ENCODE measurements at places on chromosomes 11 and 22.

DNA sequence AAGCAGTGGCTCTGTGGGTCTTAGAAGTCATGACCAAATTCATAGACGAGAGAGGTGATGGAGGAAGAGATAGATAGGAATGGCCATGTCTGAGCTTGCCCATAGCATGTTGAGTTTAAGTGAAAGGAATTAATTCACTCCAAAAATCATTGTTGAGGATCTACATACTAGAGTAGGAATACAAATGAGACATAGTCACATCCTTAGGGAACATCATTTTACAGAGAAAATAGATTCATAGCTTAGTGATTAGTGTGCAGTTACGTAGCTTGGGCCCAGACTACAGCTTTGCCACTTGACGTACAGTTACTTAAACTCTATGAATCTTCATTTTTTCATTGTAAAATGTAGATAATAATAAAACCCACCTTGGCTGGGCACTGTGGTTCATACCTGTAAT, 21.4 kb upstream of the BMAL1 start:
- DNase-seq: no peak

GRCh38 chr11:133889893-133890292, 44.6 kb upstream of the SPATA19 start:
- DNase-seq: no peak

DNA sequence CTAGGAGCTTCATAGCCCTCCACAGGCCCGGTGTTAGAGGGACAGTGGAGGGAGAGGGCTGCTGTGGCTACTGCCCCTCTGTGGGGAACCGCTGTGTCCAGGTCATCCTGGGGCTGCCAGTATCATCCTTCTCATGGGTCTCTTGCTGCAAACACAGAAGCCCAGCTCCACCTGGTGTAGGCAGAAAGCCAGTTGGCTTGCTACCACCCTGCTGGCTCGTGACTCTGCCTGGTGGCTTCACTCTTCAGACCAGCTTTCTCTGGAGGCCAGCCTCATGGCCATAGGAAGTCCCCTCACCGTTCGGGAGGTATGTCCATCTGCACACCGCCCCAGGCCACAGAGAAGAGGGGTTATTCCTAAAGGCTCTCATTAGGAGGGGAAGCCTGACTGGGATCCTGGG, 19.4 kb upstream of the SUSD2 start:
- DNase-seq: no peak

- DNase-seq: peak; percentile 39
These were observed 56.4 kb downstream of the TRAF6 start for GRCh38 chr11:36453678-36454077.

GRCh38 chr11:93054881-93055280, 85.4 kb downstream of the MTNR1B start:
- peak; percentile 99 for DNase-seq

- no peak for DNase-seq
These were observed 66.5 kb upstream of the TOP3B start for GRCh38 chr22:22048981-22049531.

- DNase-seq: no peak
These were observed 669.9 kb downstream of the BRD1 start for GRCh38 chr22:49157529-49158339.

DNA sequence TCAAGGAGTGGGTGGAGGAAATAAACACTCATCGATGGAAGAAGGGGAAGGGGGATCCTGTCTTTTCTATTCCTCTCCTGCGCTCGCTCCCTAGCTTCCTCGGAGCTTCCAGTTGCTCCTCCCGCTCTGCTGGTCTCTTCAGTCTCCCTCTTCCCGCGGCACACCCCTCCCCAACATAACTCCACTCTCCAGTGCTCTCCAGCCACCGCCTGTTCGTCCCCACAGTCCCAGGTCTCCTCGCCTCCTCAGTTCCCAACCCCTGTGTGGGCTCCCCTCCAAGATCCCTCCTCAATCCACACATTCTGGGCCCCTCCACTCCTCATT, 438 bp downstream of the ZW10 start:
- peak; percentile 19 for DNase-seq

- peak; percentile 59 for DNase-seq
These were observed 351.4 kb downstream of the ETS1 start for GRCh38 chr11:128235958-128236357.

DNA sequence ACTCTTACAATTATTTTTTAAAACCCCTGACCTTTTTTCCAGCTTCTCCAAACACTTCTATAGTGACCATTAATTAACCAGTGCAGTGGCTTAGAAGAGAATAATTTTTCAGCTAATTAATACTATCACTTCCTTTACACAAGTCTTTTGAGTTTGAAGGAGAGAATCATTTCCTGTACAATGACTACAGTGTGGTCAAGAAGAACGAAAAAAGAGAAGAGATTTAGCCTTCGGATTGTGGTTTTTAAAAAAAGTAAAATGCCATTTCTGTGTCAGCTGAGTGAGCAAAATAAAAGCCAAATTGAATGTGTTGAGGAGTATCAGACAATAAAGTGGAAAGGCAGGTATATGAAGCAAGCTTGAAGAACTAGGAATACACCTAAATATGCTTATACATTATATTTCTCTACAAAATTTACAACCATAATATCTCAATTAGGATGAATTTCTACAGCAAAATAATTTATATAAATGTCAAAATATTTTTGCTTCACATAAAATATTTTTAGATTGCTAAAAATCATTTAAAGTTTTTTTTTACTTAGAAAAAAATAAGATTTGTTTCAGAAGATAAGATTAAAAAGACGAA, 1155.2 kb upstream of the CNTN5 start:
- no peak for DNase-seq

DNA sequence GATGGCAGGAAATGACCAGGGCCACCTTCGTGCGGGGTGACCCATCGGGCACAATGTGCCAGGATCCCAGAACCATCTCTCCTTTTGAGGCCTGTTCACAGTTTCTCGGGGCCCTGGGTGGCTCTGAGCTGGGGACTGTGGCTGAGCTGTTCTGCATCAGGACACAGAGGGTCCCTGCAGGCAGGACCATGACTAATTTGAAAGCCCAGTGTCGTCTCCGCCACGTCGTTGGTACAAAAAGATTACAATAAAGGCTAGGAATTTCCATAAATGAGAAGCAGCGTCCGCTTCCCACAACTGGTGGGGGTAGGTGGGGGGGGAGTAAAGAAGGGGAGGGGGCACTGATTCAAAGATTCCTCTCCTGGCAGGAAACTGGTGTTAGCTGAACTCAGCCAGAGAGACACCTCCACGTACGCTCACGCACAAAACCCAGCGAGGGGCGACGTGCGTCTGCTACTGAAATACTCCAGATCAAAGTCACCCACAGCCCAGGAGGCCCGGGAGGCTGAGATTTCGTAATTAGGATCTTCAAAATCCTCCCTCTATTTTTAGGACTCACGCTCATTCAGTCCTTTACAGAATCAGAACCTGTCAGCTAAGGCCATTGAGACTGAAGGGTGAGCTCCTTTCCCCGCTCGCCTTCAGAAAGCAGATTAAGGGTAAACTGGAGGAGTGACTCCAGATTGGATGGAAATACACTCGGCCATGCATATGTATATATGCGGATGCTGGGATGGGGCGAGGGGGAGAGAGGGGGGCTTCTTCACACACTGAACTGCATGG, 11.0 kb downstream of the MN1 start:
- DNase-seq: no peak

DNA sequence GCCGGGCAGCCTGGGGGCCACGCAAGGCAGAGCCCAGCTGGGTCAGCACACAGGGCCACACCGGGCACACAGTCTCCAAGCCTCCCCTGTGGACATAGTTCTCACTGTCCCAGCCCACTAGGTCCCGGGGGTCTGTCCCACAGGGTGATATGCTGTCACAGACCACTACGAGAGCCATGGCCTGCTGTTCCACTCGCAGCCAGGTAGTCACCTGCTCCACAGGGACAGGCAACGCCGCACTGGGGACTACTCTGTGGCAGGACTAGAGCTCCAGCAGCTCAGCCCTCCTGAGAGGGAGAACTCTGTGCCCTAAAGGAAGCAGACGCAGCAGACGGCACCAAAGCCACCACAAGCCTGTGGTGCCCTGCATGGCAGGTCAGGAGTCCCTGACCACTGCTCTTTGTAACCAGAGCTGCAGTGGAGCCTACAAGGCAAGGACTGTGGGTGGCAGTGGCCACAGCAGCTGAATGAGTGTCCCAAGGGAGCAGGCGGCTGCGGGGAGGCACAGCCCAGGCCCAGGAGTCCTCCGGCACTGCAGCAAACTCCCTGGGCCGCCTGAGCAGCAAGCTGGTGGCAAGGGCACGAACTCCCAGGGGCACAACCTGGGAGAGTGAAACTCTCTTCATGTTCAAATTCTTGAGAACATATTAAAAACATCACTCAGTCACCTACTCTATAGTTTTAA, 171.2 kb upstream of the GRK3 start:
- no peak for DNase-seq

DNA sequence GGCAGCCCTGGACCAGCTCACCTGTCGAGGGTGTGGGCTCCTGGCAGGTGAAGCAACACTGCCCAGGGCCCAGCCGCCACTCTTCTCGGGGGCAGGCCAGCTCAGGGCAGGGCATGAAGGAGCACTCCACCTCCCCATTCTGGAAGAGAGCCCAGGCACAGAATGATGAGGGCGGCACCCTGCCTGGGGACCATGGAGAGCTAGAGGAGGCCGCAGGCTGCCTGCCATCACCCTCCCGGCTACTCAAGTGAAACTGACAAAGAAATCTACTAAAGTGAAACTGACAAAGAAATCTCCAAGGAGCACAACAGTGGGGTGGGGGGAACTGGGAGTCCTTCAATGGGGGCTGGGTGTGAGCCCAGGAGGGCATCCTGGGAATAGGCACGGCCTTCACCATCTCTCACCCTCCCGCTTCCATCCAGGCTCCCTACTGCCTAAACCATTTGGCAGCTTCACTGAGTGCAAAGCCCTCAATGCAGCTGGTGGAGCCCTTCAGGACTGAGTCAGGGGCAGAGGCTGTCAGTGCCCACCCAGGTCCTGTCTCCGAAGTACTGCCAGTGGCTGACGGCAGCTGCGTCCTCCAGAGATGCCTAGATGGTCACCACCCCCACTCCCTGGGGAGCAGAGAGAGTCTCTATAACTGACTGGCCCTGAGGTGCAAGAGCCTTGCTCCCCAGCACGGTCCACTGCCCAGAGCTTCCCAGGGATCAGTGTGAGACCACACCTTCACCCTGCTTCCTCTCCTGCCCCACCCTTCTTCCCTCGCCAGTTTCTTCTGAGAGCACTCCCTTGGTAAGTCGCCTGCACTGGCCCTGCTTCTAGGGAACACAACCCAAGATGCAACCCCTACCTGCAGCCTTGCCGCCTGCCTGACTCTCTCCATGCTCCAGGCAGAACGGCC, 21.7 kb downstream of the VWCE start:
- no peak for DNase-seq

DNA sequence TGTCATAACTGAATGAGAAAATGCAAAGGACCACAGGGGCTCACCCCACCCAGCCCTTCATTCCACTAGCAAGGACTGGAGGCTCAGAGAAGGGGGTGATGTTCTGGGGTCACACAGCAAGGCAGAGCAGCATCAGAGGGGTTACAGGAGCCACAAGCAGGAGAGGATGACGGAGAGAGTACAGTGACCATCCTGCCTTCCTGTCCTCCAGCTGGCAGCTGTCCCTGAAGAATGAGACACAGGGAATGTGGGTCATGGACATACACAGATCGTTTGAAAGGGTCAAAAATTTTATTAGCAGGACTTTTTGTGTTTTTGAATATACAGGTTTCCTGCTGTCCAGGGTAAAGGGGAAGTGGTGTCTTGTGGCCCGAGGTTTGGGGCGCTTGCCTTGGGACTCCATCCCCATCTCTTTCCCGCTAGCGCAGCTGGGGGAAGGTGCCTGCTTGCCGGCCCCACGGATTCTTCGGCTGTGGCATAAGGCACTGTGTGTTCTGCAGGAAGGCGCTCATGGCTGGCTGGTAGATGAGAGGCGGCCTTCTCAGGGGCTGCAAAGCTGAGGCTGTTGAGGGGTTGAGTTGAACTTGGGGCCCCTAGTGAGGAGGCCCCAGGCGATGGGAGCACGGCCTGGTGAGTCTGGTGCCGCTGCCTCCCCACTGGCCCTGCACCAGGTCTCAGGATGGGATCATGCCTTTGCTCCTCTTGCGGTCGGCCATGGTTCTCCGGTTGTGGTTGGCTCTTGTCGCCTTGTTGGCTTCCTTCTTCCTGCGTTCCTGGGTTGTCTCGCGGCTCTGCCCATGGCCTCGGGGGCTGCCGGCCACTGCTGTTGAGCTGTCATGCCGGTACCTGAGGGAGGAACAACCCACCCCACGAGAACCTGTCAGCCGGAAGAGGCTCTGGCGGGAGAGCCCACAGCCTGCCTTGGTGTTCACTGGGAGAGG, 21.4 kb downstream of the UQCR10 start:
- DNase-seq: no peak

- DNase-seq: no peak
These were observed 34.9 kb downstream of the SBF1 start for GRCh38 chr22:50439871-50440331.

- DNase-seq: peak; percentile 100
These were observed 63.2 kb upstream of the RRAS2 start for GRCh38 chr11:14422052-14422813.

GRCh38 chr11:2837096-2837601, 48.4 kb downstream of the CDKN1C start:
- peak; percentile 25 for DNase-seq

DNA sequence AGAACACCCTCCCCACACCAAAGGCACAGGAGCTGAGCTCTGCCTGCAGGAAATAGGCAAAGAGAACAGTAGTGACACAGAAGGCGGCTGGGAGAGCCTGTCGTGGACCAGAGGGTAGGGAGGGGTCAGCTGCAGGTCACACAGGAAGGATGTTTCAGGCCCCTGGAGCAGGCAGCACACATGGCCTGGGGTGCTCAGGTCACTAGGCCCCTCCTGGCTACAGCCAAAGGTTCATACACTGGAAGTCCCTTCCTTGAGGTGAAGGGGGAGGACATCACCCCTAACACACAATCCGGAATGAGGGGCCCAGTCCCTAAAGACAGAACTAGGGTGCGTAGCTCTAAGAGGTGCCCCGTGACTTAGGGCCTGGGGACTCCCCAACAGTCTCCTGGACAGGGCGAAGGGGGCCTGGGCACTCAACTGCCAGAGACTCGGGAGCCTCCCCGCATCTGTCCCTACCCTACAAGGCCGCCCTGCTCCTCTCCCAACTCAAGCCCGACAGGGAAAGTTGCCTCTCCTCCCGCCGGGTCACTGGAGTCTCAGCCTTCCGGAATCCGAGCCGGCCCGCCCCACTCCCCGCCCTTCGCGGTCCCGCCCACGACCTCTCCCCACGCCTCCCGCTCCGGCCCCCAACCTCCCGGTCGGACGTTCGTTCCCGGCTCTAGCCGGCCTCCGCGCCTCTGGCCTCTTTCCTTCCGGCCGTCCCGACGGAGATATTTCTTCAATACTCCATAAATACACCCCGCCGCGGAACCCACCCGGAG, at the start of gene CYB5R2:
TSS of gene CYB5R2 (minus strand) at position 541 of the 764 bp plus-strand sequence. CDS start 675 bp downstream, outside the sequence.
- DNase-seq: peak; percentile 50

DNA sequence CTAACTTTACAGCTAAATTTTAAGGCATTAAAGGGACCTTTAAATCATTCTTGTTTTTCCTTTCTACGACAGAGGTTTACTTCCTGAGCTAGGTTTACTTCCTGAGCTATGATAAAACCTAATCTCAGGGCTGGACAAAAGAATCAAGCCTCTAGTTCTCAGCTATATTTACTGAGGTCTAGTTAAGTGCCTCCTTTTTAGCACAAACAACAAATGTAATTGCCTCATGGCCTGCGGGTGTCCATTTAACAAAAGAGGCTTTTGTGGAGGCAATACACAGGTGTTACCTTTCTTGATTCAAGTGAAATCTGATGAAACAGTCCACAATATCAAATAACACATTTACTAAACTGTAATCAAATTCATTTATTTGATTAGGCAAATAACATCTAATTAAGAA, 67.3 kb downstream of the IMMP1L start:
- no peak for DNase-seq
